NCI-H187 treated with DMSO at 0.1 percent for 48 hours (cell line): ENCODE measurements at places on chromosomes 2 and 18.

DNA sequence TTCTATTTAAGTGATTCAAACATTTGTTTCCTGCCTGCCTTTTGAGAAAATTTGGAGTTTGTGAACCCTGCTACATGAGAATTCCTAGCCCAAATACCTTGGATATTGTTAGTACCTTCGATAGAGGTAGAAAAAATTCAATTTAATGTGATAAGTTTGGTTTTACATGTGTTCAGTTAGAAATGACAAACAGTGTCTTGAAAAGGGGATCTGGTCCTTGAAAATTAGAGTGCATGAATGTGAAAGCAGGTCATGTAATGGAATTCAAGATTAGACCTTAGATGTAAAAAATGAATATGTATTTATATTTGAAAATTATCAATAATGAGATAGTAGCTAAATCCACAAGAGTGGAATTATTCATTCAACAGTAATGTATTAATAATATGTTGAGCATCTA is 70.5 kb downstream of the PIK3C3 start:
- no peak for DNase-seq

DNA sequence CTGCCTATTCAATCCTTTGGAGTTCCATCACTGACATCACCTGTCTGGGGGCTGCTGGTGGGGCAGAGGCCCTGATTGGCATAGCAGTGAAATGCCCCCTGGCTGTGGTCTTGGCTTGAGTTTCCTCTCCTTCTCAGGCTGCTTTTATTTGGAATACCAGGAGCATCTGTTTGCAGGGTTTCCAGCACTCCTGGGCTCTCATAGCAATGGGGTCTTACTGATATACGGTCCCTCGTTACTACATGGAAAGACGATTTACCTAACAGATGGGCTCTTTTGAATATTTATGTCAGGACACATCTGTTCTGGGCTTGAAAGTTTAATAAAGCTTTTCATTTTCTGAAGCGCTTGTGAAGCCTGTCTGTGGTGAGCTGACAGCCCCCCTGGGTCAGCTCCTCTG is 230.3 kb downstream of the SLC4A3 start:
- no peak for DNase-seq

DNA sequence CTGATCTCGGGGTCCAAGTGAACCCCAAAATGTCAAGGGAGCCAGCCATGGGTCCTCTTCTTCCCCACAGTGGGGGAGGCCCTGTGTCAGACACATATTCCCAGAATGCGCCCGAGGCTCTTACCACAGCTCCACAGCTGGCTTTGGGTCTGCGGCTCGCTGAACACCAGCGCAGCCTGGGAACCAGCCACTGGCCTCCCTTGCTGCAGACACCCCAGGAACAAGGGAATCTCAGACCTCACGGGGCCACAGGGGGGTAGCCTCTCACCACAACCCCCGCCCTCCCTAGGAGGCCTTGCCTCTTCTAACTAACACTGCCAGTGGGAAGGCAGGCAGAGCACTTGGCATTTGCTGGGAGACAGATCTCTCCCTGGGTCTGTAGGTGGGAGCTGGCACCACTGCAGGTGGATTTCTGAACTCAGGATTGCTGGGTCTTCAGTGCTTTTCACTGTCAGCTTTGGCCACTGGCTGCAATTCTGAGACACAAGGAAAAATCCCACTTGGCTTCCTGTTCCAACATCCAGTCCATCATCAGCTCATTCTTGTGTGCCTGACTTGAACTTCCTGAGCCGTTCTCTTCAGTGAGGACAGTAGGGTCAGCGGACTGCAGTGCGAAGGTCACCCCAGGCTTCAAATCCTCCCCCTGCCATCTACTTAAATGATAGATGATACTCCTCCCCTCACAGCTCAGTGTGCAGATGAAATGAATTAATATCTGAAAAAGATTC is 128.7 kb downstream of the CAPN13 start:
- no peak for DNase-seq

- DNase-seq = no peak
These were observed 71.8 kb upstream of the SMAD7 start for GRCh38 chr18:49022311-49023161.

DNA sequence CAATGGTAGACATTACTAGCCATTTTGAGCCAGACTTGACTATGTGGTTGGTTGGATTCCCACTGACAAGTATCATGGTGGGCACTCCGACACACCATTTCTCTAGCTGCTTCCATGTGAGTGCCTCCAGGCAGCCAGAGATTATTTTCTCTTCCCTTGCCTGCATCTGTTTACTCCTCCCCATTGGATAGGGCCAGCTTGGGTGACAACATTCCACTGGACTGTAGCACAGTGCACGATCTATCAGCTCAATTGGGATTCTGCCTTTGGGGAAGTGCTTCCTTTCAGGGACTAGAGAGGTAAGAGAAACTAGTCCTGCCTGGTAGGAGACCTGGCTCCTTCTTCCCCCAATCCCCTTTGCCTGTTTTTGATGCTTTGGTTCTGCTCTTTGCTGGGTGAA is 49.0 kb upstream of the MAP4K3 start:
- no peak for DNase-seq

DNA sequence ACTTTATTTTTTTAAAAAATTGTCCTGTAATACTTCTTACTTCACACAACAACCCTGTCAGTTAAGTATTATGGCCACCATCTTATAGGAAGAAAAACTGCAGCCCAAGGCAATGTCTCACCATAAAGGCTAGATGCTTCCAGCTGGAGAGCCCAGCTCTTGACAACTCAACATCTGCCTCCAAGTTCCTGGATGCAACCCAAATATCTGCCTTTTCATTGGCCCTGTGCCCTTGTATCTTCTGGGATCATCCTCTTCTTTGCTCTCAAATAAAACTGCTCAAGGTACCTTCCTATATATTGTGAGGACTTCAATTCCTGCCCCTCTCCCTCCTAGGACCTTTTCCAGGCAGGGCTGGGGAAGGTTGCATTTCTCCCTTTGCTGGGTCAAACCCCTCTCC is 69.5 kb downstream of the BIN1 start:
- no peak for DNase-seq

- DNase-seq = no peak
These were observed at the start of gene FNDC4 for GRCh38 chr2:27494944-27495554. Gene FNDC4 (minus strand): TSS chr2:27495200. CDS start chr2:27494679, 521 bp downstream.

GRCh38 chr2:150860301-150860700 is 372.8 kb upstream of the RND3 start:
- DNase-seq = no peak

GRCh38 chr2:213751446-213751845 is 467.2 kb downstream of the SPAG16 start:
- no peak for DNase-seq

- DNase-seq = no peak
These were observed 134.2 kb downstream of the GLI2 start for GRCh38 chr2:120869730-120870466.

GRCh38 chr2:70784320-70784719 is 6.1 kb downstream of the FIGLA start:
- DNase-seq = no peak

GRCh38 chr2:147827088-147827375 is 17.8 kb upstream of the ACVR2A start:
- no peak for DNase-seq

GRCh38 chr2:197869041-197869440 is 64.6 kb downstream of the PLCL1 start:
- no peak for DNase-seq

DNA sequence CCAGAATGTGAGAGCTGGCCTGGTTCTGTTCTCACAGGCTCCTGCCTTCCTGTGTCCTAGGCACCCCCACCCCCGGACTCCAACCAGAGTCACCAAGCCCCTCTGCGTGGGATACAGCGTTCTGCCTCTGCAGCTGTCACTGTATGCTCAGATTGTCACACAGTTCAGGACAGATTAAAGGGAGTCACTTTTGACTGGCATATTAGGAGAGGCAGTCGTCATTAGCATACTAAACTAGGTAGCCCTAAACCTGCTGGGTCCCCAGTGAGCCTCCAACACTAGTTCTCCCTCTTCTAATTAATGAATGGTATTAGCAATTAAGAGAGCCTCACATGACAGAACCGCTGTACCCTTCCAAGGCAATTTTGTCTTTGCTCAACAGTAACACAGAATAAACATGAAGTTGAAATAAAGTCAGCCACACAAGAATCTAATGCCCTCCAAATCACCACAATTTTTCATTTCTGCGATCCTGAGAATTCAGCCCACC is 340.2 kb downstream of the CMPK2 start:
- no peak for DNase-seq

DNA sequence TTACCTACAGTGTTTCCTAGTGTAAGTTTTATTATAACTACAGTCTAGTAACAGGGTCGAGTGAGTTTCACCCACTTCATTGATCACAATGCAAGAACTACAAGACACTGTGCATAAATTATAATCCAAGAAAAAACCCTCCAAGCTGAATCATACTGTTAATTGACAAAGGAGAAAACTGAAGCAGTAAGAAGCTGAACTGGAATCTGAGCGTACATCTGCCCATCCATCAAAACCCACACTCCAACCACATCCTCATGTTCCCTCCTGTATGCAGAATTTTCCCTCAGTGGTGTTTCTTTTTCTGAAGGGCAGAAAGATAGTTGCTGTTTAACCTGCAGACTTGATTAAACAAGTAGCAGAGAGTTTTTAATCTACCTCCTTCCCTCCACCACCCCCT is 49.5 kb upstream of the KIDINS220 start:
- DNase-seq = no peak

DNA sequence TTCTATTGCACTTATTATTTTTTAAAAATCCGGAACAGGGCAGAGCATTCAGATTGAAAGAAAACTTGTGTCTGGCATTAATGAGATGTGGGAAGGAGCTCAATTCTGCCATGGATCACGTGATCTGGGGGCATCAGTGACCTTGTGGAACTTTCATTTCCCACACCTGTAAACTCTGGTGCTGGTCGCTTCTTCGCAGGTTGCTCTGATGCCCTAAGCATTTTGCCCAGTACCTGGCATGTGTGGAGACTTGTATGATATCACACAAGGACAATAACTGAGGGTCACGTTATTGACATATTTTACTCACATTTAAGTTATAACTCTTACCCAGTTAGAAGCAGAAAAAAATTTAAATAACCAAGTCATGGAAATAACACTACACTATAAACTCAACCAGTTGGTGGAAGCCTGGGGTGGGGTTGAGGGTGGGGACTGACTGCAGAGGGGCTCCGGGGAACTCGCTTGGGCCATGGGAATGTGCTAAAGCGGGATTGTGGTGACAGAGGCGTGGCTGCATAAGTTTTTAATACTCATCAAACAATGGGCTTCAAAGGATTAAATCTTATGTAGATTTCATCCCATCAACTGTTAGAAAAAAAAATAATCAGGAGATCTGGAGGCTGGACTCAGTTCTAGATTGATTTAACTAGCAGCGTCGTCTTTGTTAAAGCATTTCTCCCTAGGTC is 36.5 kb downstream of the ST3GAL5 start:
- no peak for DNase-seq

DNA sequence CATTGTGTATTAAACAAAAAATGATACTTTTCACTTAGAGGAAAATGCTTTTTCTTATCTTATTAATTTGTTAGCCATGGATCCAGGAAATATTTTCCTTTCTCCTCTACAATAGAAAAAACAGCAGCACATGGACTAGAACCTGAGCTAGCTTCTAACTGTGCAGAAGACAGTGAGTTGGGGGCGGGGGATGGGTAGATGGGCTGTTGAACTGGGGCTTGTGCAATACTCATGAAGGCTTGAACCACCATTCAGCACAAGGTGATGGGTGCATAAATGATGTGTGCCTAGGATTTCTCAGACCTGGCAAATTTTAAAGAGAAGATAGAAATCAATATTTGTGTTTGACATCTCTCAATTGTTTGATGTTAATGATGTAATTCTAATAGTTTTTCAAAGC is 42.0 kb downstream of the COL5A2 start:
- DNase-seq = no peak

DNA sequence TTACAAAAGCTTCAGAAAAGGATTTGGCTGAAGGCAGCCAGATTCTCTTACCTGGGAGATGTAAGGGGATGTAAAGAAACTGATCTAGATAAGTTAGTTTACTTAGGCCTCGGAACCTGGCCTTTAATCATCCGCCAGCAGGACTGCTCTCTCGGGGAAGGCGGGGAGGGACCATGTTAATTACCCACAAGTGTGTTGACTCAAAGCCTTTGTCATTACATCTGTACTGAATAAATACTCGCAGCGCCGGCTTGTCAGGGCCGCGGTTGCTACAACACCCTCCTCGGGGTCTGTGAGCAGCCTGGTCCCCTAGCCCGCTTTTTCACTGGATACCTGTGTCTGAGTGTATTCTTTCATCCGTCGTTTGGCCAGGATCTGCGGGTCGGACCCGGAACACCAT is 6.7 kb downstream of the CHMP3 start:
- no peak for DNase-seq

GRCh38 chr18:42712065-42712464 is 403.4 kb downstream of the RIT2 start:
- DNase-seq = no peak

GRCh38 chr2:174595891-174596397 is 1.7 kb downstream of the WIPF1 start:
- DNase-seq = no peak

DNA sequence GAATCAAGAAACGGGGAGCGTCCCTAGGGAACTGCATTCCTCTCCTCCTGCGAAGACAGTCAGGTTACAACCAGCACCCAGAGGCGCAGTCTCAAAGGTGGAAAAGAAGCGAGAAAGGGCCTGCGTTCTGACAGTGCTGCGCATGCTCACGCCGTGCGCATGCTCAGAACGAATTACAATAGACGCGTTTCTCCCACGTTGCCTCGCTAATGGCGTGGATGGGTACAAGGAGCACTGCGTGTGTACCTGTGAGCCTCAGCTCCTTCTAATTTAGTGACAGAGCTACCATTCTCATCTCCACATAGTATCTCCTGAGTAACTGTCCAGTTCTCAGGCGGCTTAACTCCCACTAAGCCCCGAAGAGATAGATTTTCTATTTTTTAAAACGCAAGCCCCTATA is 448.8 kb downstream of the TXNL1 start:
- no peak for DNase-seq

DNA sequence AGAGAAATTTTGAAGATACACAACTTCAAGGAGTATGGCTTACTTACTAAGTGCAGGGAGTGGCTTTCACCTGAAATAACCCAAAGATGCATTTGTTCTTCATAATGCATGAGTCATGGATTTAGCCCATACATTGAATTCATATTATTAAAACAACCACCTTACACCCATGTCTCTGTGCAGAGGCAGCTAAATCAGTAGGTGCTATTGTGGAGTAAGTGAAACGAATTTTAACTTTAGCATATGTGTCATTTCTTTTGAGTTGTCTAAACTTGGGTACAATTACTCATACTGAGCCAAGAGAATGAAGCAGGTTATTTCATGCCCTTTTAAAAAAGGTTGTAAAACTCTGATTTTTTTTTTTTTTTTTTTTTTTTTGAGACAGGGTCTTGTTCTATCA is 11.0 kb upstream of the ANKRD29 start:
- DNase-seq = no peak

- no peak for DNase-seq
These were observed 18.6 kb upstream of the KLHL30 start for GRCh38 chr2:238119756-238120462.

DNA sequence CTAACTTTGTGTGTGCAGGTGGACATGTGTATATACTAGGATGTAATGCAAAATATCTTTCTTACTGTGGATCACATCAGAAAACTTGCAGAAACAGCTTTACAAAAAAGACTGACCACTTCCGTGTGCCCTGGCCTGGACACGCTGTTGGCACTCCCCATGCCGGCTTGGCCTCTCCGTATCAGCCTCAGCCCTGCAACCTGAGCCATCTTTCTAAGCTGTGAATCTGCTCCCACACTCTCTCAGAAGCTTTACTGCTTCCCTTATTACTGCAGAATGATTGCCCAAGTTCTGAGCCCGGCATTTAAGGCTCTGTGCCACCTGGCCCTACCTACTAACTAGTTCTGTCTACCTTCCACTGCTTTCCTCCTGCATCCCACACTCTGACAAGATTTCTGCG is 37.8 kb downstream of the MYO7B start:
- no peak for DNase-seq
